ENCODE measurements at places on chromosomes 7 and 10. TPM values are rescaled to one million over a fixed set of nuclear protein-coding genes. Genes with fewer than 3 reads are reported as not detected.

SMARCD3 gene
- 150 TPM for total RNA-seq

TUBB8 gene
- total RNA-seq = not detected

DNA sequence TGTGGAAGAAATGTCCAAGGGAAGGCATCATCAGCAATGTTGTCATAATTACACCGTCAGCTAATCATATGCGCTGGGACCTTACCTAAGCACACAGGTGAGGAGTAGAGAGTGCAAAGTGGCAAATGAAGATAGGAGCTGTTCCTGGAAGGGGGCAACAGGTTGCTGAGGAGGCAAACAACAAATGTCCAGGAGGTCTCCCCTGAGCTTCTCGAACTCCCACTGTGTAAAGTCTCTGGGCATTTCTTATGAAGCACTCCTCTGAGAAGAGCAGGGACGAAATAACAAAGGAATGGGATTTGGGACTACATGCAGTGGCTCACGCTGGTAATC is 152.5 kb downstream of the DOCK4 start:
- DNase-seq = no peak

- no peak for DNase-seq
Observed at GRCh38 chr7:152523916-152524315, 88.1 kb upstream of the KMT2C start.

DNA sequence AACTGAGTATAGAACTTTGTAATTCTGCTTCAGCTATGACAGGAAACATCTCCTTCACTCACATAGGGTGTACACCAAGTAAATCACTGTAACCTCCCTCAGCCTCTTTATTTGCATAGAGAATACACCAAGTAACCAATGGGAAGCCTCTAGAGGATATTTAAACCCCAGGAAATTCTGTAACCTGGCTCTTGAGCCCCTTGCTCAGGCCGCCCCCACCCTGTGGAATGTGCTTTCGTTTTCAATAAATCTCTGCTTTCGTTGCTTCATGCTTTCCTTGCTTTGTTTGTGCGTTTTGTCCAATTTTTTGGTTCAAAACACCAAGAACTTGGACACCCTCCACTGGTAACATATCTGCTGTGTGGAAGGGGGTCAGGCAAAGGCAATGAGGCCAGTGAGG is 60.2 kb downstream of the CLRN3 start:
- DNase-seq = peak; percentile 13

GIMAP2 gene
- total RNA-seq = 3.4 TPM

DKK1 gene
- 108 TPM for total RNA-seq

DDC gene
- not detected for total RNA-seq

DNA sequence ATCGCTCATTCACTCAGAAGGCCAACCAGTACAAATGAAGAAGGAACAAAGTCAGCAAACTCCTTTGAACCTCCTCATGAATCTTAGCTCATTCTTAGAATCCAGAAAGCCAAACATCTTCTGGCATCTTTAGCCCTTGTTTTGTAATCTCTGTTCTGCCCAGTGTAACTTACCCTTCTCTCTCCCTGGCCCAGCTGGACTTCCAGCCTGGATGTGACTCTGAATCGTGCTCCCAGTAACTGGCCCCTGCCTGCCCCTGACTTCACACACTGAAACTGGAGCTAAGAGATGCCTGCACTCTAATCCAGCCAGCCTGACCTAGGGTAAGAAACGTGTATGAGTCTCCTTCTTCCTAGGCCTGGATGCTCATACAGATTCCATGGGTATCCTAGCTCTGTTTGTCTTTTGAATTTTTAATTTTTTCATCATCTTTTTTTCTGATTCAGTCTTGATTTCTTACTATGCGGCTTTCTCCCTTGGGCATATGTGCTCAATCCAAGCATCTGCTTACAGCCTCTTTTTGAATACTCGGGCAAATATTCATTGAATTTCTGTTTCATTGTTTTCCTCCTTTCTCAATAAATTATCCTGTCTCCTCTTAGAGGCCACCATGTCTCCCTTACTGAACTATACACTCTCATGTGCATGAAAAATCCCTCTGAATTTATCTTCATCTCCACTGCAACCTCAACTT is 845.6 kb upstream of the AUTS2 start:
- no peak for DNase-seq

FOXI2 gene
- not detected for total RNA-seq

GRCh38 chr7:2495418-2496299 is 19.5 kb upstream of the GRIFIN start:
- no peak for DNase-seq

XRCC2 gene
- total RNA-seq = 13.9 TPM

DNA sequence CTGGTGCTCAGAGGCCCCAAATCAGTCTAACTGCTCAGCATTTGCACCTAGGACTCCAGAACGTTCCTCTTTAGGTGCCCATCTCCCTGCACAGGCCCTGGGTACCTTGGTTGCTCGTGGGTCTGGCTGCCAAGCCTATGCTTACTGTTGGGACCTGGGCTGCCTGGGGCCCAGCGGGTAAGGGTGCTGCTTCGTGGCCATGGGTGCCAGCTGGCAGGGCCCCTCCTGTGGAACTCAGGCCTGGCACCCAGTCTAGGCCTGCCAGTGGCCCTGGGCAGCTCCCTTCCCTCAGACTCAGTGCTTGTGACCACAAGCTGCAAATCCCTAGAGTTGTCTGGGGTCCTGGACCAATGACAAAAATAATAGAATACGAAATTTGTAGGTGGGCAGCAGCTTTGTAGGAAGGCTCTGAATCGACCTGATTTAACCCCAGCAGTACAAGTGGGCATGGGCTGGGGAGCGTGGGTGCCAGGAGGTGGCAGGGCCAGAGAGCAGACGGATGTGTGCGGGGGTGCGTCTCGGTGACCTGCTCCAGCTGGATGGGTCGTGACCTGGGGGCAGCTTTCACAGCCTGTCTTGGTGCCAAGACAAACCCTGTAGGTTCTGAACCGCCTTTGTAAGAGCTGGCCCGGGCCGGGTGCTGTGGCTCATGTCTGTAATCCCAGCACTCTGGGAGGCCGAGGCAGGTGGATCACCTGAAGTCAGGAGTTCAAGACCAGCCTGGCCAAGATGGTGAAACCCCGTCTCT is 69.7 kb downstream of the MKI67 start:
- no peak for DNase-seq

- DNase-seq = no peak
Observed at GRCh38 chr7:22361320-22361719, 4.4 kb upstream of the RAPGEF5 start.

DNA sequence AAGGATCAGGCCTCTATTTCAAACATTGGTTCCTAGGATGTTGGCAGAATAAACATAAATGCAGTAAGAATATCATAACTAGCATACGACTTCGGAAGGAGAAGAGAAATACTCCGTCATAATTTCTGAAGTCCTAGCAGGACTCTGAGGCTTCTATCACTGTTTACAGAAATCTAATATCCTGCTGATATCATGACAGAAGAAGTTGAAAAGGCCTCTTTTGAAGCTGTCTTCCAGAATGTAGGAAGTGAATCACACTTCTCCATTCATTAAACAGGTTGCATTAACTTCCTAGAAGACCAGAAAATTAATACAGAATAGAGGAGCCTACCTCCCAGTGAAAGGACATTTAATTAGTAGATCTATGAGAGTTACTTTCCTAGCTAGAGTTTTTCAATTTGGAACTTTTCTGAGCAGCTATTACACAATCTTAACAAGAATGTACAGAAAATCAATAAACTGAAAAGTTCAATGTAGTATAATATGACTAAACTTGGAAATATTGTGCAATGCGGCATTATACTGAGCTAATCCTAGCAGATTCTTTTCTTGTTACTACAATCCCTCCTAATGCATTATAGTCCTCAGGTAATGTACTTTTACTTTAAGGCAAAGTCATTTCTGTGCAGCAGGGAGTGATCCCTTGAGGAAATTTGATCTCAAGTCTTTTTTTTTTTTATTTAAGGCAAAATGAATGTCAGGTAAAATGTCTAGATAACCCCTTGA is 622.6 kb upstream of the CELF2 start:
- DNase-seq = no peak

DNA sequence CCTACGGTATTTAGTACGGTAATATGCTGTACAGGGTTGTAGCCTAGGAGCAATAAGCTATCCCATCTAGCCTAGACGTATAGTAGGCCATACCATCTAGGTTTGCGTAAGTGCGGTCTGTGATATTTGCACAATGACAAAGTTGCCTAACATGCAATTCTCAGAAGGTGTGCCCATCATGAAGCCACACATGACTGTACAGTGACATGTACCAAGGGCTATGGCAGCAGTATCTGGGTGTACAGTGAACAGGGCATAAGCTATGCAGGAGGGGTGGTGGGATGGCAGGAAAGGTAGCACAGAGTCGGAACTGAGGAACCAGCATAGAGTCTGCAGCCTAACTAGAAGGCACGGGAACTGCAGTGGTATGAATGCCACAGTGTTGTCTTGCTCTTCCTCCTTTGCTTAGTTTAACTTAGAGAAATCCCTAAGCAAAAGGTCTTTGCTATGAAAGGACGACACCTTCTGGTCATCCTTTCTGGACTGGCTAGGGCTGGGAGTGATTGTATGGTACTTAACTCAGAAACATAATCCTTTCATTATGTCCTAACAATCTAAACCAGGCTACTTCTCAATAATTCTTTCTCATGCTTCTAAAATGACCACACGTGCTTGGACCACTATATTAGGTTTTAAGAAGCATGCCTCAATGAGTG is 93.5 kb downstream of the DYNC1I1 start:
- DNase-seq = no peak

DNA sequence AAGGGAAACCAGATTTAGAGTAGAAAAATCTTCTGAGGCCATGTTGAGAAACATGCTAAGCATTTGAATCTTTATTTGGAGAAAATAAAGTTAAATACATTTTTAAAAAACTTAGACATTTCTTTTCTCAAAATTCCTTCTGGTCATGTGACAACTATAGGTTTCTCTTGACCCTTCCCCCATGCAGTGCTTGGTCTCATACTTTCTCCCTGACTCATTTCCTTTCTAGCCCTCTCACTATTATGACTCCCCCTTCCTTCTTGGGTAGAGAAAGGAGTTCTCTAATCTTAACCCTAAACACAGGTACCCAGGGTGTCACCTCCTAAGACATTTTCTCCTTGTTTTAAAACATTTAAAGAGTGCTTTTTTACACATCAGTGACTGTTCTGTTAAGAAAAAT is 179.5 kb upstream of the TMEM106B start:
- peak; percentile 43 for DNase-seq

DNA sequence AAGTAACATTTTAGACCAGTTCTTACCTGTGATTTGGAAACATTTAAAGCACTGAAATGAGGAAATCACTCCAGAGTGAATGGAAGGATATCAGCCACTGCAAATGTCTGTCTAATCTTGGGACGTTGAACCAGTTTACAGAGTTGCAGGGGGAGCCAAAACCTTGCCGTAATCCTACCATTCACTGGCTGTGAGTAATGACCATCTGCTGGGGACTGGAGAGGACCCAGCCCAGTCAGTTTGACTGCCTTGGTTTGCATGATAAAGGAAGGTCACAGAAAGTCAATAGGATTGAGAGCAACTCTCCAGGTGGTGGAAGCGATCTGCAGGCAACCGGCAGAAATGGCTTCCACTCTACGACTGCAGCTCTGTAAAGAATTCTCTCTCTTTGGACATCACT is 167.2 kb downstream of the AKR1D1 start:
- DNase-seq = peak; percentile 13

GSTO1 gene
- total RNA-seq = 248 TPM

Measured in LHCN-M2 (cell line).